ENCODE measurements at places on chromosomes 7 and 10.

GRCh38 chr7:91198371-91198770, 65.9 kb upstream of the FZD1 start:
- no peak for DNase-seq

DNA sequence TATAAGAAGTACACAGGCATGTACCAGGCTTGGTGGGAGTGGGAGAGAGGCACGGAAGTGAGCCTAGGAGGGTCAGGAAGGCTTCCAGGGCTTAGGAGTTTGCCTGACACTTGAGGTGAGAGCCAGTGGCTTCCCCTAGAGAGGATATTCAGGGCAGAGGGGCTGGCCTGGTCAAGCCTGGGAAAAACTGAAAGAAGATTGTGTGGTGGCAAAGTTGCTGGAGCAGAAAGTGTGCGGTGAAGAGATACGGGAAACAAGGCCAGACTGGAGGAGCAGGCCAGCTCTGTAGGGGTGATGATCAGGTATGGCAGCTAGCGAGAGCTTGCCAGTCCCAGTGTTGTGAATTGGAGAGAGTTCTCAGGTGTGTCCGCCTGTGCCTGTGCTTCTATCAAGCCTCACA, 129.9 kb downstream of the CCNY start:
- no peak for DNase-seq

DNA sequence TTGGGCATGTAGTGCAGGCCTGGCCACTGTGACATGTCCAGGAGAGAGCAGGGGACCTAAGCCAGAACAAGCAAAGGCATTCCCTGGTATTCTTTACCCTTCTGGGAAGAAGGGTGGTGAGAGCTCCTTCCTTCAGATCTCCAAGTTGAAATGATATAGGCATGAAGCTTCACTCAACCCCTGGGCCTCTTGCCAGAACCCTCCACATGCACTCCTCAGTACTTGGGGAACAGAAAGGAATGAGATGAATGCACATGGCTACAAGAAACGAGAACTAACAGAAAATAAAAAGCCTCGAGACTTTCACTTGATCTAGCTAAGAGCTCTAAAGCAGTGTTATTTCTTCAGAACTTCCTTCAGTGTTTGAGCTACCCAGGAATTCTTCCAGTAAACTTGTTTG, 262.2 kb downstream of the ETV1 start:
- no peak for DNase-seq

GRCh38 chr7:115113776-115114175, 191.9 kb downstream of the MDFIC start:
- DNase-seq = no peak
